ENCODE measurements at places on chromosomes 2 and 18.

GRCh38 chr2:100113990-100114433 is 28.4 kb downstream of the AFF3 start:
- no peak for DNase-seq

DNA sequence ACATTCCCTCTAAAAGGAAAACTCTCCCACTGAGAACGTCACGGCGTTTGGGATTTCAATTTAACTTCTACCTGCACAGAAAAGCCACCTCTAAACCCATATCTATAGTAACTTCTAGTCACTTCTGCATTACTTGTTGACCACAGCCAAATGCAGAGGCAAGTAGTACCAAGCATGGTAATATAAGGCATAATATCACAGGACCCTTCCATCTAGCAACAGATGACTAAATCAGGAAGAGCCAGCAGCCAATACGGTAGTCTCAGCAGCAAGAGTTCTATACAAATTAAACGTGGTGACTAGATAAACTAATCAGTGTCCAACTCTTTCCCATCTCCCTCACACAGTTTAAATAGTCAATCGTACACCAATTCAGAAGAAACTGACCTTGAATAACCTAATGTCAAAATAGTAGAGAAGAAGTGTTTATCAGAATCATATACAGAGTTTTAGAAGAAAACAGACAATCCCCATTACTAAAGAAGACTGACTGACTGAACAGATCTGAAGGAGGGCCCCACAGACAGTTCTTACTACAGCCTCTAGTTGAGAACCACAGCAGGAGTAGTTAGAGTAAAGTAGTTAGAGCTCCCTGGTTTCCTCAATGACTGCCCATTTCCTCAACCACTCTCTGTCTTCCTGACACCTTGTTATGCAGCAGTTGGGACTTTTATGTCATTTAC is 30.0 kb downstream of the MEMO1 start:
- no peak for DNase-seq

- DNase-seq: no peak
Measured at GRCh38 chr18:24475926-24476589, 15.6 kb downstream of the HRH4 start.

DNA sequence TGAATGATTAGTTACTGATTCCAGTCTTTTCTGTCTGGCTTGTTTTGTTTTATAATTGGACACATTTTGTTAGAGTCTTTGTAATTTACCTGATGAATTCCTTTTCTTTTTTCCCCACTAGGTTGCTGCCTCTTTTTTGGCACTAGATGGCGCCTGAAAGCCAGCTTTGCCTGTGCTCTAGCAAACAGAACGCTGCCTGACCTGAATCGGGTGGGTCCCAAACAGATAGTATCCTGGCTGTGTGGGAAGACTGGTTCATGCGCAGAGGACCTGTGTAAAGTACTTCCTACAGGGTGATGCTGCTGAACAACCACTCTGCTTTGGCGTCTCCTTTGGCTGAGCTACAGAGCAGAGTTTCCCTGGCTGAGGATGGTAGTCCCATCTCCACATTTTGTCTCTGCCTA is 288.2 kb downstream of the IKZF2 start:
- DNase-seq: peak; percentile 62
